ENCODE measurements at places on chromosomes 1 and 21.
A peak's percentile ranks its signal among the peaks of the same experiment; 100 is the strongest.

DNA sequence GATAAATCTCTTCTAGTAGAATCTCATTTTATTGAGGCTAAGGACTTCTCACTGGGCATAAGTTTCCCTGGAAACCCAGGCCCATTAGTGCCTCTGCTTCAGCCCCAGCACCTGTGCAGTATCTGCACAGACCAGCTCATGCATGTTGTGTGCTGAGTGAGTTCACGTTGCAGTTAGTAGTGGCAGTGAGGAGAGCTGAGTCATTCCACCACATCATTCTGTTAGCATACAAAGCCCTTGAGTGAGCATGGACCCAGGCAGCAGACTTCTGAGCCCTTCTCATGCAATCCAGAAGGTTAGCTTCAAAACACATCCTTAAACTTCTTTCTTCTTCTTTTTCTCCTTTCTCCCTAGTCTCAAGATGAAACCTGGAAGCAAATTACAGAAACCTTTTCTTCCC, 45.8 kb upstream of the NTPCR start:
- DNase-seq, result peak; percentile 32

DNA sequence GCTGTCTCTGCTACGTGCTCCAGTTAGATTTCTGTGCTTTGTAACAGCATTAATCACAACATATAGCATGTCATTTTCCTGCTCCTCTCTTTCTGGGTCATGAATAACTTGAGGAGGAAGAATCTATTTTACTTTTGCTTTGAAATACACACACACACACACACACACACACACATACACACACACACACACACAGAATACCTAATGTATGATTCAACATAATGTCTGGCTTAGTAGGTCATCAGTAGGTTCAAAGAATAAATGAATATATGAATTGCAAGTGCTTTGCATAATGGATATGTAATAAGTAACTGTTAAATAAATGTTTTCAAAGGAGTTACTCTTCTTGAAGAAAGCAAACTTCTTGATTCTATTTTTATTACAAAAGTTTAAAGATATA, 249.0 kb downstream of the PDE4B start:
- DNase-seq, result no peak

DNA sequence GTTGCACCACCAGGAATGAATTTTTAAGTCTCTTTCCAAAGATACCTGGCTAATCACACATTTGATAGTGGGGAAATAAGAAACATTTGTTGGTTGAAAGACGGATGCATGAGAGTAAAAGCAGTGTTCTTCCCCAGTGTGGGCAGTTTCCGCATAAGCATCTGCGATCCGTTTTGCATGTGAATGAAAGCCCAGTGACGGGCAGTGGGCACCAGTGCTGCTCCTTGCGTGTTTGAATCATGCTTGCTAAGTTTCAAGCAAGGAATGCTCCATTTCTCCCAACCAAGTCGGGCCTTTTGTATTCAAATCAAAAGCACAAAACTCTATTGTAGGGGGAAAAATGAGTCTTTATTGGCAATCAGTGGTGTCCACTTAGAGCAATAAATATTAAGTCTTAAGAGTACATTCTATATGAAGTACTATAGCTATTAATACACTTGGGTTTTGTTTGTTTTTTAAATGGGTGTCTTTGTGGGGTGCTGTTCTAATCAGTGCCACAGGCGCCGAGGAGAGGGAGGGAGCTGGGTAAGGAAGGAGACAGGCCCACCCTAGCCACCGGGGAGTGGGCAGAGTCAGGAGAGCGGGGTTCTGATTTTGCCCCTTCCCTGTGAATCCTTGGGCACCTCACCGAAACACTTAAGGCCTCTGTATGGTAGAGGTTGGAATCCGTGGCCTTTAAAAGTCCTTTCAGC, 750 bp upstream of the PTGFRN start:
- no peak for DNase-seq

- DNase-seq, result no peak
Observed at GRCh38 chr21:32599091-32599490, 13.1 kb downstream of the CFAP298 start.

DNA sequence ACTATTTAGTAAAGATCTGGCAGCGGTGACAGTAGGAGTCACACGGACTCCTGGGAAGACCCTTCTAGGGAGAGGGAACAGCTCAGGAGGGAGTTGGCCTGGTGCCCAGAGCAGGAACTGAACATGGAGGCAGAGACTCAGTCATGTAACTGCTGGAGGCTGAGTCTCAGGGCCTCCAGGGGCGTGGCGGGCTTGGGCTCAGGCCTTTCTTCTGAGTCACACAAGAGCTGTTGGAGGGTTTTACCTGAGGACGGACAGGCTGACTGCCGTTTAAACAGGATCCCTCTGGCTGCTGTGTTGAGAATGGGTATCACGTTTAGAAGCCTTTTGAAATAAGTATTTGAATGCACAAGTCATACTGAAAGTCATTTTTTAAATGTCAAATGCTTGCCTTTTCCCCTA, 7.2 kb upstream of the ETS2 start:
- DNase-seq, result no peak

- no peak for DNase-seq
Observed at GRCh38 chr21:36744560-36745231, 45.8 kb downstream of the SIM2 start.

GRCh38 chr1:84847253-84848250, 45.5 kb downstream of the LPAR3 start:
- peak; percentile 94 for DNase-seq

- no peak for DNase-seq
Observed at GRCh38 chr21:45257673-45258341, 29.9 kb downstream of the POFUT2 start.

DNA sequence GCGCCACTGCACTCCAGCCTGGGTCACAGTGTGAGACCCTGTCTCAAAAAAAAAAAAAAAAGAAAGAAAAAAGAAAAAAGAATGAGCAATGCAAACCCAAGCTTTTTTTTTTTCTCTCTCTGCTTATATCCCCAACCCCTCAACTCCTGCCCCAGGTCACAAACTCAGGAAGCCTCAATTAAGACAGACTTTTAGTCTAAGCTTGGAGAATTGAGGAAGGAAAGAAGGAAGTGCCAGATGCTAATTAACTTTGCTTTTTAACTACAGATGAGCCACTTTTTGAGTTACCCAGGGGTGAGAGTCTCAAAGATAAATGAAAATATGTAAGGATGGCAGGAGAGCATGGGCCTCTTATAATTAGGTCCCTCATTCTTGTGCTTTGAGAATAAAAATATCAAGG, 33.3 kb downstream of the PIK3CD start:
- DNase-seq, result no peak

DNA sequence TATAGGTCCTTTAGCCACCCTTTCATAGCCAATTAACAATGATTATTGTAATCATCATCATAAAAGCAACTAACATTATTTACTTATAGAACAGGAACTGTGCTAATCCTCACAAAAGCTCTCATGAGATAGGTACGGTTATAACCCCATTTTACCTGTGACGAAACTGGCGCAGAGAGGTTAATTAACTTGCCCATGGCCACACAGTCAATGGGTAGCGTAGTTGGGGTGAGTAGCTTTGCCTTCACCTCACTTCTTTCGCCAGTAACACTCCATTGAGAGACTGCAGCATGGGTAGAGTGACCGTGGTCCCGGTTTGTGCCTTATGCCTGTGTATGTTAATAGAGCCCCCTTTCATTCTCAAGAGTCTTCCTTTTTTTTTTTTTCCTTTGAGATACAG, 10.3 kb downstream of the NIPAL3 start:
- DNase-seq, result no peak

GRCh38 chr21:31580866-31581276, 78.6 kb upstream of the SOD1 start:
- peak; percentile 66 for DNase-seq

DNA sequence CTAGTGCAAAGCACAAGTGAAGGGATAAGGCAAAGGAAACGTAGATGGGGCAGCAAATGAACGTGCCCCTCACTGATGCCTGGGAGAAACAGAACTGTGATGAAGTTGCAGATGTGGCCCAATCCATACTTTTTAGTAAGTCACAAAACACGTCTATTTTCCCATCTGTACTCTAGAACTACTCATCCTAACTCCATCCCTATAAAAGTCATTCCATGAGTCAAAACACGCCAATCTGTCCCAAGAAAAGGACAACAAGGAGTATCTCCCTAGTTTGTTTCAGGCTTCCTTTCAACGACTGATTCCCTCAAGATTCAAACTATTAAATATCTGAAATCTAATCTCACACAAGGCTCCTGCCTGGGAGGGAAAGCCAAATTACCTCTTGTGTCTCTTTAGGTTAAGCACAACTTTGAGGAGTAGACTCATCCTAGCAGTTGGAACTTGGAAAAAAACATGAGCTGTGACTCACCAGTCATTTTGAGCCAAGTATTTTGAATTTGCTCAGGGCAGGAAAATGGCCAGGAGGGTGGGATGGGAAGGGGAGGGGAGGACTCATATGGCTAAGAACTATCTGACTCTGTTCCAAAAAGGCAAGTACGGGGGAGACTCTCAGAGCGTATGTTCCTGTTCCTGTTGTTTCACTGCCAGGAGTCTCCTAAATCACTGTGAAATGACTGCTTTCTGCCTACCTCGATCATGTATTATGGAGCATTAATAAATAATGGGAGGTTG, 214.5 kb upstream of the CAMK1G start:
- DNase-seq, result peak; percentile 95

DNA sequence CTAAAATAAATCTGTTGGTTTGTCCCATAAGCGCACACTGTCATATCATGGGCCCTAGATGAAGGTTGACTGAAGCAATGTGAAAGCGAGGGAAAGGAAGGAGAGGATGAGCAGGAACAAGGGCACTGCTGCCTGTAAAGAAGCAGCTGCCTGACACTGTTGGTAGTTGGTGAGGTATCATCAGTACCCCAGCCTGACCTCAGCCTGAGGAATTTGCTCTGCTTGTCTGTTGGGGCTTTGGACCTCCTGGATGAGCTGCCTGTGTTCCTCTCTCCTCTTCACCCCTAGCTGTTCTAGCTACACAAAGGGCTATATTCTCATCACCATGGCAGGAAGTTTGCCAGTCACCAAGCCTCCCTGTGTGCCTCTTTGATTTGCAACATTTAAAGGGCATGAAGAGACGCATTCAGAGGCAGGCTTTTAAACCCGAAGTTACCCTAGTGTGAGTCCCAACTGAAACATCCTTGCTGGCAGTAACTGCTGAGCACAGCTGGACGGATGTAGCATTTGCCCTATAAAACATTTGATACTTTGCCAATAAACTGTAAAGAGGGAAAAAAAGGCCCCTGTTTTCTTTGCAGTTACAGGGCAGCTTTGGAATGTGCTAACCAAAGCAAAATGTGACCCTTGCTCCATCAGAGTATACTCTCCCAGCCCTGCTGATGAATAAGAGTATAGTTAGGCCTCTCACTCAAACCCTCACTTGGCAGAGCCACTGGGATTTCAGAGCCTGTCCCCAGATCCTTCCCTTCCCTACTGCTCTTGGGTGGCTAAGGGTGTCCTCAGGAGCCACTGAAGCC, 22.2 kb upstream of the SPATA6 start:
- peak; percentile 88 for DNase-seq

DNA sequence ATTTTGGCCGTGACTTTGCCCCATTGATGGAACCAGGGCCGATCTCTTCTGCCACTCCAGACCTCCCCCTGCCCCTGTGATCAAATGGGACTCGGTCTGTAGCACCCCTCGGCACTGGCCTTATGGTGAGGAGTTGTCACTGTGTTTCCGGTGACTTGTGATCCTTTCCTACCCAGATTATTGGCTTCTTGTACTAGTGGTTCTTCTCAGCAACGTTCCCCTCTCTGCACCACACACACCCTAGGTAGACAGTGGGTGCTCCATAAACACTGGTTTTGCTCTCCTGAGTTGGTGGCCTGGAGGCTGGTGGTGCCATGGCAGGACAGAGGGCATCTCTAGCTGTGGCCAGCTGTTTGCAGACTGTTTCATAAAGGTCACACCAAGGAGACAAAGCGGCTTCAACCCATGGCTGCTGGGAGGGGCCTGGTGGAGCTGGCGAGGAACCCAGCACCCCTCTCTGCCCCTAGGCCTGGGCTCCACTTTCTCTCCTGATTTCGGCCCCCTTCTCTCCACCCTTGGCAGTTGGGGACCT, 50.7 kb downstream of the DHRS3 start:
- no peak for DNase-seq

DNA sequence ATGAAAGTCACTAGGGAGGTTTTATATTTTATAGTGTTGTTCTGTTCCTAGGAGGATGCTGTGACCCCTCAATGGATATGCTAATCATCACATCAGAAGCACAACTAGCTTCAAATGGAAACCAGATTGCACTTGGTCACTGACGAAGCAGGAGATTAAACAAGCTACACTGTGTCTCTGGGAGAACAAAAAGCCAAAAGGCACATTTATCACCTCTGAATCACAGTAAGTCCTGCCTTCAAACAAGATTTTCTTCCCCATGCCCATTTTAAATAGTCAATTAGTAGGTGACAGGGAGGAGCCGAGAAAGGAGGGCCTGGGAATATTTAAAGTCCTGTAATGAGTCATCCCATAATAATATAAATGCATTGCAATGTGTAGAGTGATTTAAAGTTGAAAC, 38.1 kb downstream of the RGS2 start:
- DNase-seq, result no peak

- DNase-seq, result no peak
Observed at GRCh38 chr1:200670242-200671118, 773 bp upstream of the DDX59 start.

- no peak for DNase-seq
Observed at GRCh38 chr1:53556657-53557227, 97.5 kb downstream of the DMRTB1 start.

DNA sequence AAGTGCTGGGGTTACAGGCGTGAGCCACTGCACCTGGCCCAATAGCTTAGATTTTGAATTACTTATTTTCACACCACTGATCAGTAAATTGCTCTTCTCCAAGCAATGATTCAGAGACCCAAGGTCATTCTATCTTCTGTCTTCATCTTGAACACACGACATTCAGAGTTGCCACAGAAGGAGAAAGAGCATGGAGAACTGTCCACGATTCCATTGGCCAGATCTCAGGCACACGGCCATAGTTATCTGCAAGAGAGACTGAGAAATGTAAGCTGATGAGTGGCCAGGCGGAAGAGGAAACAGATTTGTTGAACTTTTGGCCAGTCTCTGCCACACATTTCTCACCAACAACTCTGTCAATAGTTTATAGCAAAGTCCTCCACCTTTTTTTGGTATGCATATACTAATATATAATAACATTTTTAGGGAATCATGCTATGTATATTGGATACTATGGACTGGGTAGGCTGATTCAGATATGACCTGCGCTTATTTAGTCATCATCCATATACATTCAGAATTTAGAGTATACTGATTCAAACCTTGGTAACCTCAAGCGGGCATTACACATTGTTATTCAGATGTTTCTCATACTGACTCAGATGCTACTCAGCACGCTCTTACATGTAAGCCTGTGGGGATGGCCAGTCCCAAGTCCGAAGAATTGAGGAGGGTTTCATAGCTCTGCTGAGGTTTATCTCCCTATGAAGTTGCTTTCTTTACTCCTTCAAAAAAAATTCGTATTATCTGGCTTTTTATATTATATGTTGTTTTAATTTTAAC, 25.5 kb upstream of the CAP1 start:
- peak; percentile 87 for DNase-seq

DNA sequence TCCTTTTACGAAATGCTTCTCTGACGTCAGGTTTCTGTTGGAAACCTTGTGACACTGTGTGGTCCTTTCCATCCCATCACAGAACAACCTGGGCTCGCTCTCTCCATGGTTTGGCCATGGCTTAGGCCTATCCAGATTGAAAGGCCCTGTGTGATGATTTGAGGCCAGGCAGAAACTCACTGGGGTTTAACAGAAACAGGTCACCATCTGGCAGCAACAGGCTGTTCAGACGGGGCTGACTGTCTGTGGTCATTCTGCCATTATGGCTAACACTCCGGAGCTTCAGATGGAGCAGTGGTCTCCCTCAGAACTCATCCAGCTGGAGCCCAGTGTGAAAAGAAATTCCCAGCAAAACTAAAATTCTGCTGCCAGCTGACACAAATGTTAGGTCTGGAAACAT, 9.3 kb downstream of the PLEKHM2 start:
- no peak for DNase-seq

Data from fibroblast of skin of scalp (primary cell).